ENCODE measurements at places on chromosomes 6 and 20.
A peak's percentile ranks its signal among the peaks of the same experiment; 100 is the strongest.

GRCh38 chr6:161747506-161747905 is 473.6 kb upstream of the AGPAT4 start:
- no peak for DNase-seq

DNA sequence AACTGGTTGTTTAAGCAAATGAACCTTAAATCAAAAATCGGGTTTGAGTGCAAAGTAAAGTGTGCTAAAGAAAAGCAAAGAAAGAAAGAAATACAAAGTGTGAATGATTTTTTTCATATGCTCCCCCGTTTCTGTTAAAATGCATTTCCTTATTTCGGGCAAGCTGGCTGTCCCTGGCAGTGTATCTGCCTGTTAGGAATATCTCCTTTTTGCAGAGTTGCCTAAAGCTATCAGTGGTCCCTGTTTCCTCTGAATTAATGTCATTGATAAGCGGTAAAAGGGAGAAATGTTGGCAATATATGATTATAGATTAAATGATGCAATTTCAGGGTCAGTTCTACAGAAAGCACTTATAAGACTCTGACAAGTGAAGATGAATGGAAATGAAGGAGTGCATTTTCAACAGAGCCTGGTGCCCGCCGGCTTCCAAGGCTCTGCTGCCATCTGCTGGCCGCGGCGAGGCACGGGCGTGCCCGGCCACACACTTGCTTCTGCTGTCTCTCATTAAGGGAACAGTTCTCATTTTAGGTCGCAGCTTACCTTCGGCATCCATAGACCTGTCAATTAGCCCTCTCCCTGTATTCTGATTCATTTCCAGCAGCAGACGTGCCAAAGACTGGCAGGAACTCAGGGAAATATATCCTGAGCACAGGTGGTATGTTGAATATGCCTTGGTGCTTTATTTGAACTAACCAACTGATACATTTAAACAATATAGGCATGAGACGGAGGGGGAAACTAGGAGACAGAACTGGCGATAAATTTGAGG is 381.9 kb downstream of the C6orf118 start:
- peak; percentile 56 for DNase-seq

GRCh38 chr6:12371151-12371550 is 81.0 kb downstream of the EDN1 start:
- no peak for DNase-seq

- no peak for DNase-seq
Measured at GRCh38 chr6:111061508-111061907, 25.8 kb upstream of the SLC16A10 start.
